ENCODE measurements at places on chromosomes 16 and 17.

DNA sequence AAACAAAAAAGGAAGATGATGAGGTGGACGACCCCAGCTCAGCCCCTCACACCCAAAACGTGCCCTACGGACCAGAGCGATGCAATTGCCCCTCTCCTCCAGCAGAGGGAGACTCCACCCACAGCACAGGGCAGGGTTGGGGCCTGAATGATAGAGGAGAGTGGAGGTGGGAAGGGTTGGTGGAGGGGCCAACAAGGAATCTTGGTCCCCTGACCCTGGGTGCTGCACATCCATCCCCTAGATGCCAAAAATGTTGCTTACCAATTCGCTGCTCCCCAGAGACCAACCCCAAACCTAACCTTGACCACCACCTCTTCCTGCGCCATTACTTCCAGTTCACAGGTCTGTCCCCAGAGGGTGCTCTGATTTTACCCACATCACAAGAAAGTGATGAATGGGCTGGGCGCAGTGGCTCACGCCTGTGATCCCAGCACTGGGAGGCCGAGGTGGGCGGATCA lies 12.9 kb downstream of the P2RX5 start:
- no peak for DNase-seq

- DNase-seq, result no peak
These were observed 48.0 kb downstream of the PIPOX start for GRCh38 chr17:29090750-29091605.

DNA sequence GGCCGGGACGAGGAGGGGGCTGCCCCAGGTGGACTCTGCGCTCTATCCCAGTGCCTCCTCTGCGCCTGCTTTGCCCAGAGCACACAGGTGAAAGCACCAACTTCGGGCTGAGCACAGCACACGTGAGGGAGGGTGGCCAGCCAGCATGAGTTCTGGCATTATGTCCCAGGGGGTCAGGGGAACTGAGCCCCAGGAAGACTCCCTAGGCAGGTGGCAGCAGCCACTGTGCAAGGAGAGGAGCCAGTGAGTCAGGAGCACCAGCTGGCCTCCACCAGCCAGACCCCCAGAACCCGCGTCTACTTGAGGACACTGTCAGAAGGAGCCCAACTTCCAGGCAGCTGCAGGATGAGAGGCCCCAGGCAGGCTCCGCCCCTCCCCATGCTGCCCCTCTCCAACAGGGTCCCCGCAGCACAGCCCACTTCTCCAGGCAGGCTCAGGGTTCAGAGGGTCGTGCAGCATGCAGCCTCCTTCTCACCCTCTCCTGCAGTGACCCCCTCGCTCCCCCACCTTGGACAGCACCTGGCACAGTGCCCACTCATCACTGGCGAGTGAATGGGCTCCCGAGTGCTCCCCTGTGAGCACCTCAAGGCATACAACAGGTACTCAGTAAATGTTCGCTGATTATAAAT lies 44.2 kb upstream of the RASD1 start:
- DNase-seq, result no peak

DNA sequence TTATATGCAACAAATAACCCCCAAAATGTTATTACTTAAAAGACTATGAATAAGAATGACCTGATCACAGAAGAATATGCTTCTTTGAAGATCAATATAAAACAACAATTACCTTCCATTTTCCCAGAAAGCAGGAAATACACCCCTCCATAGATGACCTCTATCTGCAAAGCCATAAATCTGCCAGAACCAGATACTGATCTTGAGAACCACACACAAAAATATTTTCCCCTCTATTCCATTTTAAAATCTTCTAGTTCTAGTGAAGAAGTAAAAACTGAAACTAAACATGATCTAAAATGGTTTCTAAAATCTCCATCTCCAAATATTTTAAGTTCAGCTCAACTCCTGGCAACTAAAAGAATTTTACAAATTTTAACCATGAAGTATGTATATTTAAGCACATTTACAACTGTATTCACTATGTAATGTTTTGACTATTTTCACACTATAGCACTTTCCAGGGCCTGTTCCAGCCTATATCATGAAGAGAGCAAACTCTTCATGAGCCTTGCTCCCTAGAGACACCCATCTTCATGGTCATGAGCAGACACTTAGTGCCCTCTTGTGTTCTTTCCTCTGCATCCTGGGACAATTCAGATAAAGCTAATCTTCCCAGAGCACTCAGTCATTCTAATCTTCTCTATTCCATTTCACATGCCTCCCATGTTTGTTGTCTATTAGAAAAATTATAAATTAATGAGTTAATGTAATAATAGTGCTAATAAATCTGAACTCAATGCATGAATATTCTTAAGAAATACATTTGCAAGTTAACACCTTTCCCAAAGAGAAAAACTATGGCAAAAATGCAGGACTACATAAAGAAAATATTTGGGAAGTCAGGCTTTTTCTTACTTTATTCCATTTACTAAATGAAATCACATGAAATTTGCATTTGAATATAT lies 87.0 kb downstream of the HELZ start:
- DNase-seq, result no peak

DNA sequence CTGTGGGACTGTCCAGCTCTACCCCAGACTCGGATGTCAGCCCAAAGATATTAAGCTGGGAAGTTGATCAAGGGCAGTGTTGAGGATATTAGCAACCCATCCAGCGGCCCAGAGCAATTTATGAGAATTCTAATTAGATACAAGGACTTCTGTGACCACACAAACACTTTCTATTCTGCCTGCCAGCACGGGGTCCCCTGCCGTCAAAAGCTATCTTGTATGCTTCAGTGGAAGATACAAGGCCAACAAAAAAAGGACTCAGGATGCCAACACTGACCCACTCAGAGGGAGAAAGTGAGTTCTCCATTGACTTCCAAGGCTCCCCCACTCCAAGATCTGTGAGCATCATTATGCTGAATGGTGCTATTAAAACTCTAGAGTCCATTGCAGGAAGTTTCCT lies 390.7 kb downstream of the GRIN2A start:
- DNase-seq, result no peak
